ENCODE measurements at places on chromosomes 1 and 21.

- no peak for DNase-seq
Measured at GRCh38 chr1:157108448-157108847, 8.8 kb upstream of the ETV3L start.

DNA sequence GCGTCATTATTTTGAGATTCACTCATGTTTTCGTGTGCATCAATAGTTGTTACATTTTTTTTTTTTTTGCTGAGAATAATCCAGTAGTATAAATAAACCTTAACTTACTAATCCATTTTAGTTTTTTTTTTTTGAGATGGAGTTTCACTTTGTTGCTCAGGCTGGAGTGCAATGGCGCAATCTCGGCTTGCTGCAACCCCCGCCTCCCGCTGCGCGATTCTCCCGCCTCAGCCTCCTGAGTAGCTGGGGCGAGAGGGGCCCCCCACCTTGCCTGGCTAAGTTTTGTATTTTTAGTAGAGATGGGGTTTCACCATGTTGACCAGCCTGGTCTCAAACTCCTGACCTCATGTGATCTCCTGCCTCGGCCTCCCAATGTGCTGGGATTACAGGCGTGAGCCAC lies 66.0 kb downstream of the CTH start:
- DNase-seq = no peak

DNA sequence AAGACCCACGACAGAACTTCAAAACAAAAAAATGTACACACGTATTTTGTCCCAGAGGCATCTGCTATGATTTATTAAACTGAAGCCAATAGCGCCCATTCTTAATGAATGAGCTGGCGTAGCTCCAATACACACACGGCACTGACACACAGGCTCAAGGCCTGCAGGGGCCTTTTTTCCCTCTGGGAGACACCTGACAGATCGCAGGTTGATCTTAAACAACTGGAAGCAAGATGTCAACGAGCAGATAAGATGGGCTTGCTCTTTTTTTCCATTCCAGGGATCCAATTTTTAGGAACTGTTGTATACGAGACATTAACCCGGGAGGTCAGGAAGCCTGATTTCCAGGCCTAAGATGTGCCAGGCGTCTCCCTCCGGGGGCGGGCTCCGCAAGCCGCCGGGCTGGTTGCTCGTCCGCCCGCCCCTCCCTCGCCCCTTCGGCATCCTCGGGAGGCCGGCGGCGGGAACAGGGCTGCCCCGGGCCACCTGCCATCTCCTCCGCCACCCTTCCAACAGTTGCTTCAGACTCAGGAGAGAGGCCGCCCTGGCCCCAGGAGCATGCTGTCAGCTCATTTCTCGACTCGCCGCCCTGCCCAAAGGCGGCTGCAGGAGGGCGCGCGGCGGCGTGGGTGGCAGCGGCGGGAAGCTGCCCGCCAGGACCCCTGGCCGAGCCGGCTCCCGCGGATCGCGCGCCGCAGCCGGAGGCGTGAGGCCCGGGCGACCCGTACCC lies 735 bp downstream of the TTC13 start:
- DNase-seq = peak; percentile 20

DNA sequence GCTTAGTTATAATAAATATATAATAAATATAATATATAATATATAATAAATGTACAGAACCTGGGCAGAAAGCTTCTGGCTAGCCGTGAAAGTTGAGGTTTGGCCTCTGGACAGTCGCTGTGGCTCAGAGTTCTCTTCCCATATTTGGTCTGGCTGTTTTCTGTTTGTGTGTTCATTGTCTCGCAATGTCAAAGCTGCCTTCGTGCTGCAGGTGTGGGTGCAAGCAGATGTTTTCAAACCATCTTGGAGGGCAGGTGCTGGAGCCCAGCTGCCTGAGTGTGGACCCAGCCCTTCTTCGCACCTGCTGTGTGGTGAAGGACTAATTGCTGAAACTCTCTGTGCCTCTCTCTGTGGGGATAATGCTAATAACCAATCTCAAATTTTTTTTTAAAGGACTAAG lies 3.6 kb upstream of the CSTB start:
- DNase-seq = no peak

DNA sequence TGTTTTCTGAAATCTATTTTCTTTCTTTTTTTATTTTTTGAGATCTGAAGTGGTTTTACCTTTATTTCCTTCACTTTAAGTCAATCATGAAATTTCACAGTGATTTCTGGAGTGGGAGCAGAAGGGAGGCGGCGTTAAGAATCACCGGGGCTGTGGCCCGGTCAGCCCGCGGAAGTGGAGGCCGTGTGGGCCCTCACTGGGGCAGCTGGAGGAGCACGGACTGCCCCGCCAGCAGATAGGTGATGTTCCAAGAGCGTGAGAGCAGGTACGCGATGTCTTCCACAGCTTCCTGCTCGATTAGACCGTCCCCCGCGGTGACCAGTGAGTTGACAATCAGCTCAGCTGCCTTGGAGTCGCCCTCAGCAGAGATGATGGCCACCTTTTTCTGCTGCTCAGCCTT lies 10.6 kb upstream of the TP53BP2 start:
- no peak for DNase-seq

DNA sequence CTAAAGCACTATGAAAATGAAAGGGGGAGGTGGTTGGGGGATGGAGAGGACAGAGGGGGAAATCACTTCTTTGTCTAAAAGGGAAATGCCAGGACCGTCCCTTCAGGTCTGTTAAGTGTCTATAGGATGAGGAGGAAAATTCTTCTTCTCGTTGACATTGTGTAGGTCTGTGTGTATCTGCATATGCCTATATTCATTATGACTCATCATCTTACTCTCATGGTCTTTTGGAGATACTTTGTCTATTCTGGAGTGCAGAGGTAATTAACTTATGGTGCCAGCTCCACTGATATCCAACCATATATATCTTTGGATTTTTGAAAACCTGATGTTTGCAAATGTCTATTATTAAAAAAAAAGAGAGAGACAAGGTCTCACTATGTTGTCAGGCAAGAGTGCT lies 143.7 kb downstream of the PBX1 start:
- no peak for DNase-seq

DNA sequence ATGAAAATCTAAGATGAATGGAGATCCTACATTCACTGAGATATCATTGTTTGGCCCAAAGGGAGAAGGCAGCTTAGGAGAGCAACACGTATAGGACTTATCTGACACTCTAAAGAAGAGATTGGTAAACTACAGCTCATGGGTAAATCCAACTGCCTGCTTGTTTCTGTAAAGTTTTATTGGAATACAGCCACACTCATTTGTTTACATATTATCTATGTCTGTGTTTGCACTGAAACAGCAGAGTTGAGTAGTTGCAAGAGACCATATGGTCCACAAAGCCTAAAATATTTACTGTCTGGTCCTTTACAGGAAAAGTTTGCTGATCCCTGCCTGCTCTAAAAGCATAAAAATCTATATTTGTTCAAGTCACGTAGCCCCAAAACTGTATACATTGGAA lies 14.3 kb upstream of the LRRC53 start:
- no peak for DNase-seq

GRCh38 chr21:42622284-42622683 lies 31.1 kb upstream of the PDE9A start:
- DNase-seq = no peak

DNA sequence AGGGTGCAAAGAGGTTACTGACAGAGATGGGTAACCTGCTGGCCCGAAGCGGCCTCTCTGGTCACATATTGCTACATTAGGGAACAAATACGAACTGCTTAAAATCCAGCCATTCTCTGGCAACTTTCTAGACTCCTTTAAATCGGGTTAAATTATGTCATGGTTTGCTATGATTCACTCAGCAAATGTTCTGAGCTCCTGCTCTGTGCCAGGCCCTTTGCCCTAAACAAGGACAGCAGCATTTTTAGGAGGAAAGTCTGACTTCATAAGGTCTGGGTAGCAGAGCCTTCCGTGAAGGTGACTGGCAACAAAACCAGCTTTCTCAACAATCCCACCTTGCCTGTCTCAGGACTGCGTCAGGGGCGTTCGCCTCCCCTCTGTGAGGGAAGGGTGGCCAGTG lies 15.4 kb downstream of the ZP4 start:
- DNase-seq = no peak

GRCh38 chr1:2187619-2188018 lies 7.0 kb downstream of the FAAP20 start:
- no peak for DNase-seq

DNA sequence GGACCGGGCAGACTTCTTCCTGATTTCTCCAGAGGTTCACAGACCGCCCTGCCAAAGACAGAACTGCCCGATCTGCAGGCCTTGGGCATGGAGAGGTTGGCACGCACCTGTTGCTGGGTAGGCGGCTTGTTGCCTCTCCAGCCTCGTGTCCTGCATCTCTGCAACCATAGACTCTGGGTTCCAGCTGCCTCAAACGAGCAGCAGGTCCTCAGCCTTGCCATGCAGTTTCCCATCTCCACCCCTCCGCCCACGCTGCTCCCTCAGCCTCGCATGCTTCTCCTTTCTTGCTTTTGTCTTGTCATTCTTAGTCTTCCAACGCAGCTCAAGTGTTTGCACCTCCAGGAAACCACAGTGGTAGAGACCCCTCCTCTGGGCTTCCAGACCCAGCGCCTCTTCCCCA lies 126.2 kb downstream of the LACTBL1 start:
- DNase-seq = no peak

DNA sequence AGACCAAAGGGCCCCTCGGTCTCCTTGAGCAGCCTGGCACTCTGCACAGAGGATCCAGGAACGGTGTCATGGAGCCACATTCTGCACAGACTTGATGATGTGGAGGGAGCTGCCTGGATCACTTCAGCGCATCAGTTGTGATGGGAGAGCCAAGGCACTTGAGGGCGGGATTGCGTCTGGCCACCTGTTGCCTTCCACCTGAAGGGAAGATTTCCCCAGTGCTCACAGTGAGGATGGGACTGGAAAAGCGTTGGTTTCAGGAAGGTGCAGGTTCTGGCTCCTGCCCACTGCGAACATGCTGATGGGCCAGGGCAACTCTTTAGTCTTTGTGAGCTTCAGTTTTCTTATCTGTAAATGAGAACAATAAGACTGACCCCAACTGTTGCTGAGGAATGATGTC lies 2.6 kb downstream of the RER1 start:
- DNase-seq = no peak

DNA sequence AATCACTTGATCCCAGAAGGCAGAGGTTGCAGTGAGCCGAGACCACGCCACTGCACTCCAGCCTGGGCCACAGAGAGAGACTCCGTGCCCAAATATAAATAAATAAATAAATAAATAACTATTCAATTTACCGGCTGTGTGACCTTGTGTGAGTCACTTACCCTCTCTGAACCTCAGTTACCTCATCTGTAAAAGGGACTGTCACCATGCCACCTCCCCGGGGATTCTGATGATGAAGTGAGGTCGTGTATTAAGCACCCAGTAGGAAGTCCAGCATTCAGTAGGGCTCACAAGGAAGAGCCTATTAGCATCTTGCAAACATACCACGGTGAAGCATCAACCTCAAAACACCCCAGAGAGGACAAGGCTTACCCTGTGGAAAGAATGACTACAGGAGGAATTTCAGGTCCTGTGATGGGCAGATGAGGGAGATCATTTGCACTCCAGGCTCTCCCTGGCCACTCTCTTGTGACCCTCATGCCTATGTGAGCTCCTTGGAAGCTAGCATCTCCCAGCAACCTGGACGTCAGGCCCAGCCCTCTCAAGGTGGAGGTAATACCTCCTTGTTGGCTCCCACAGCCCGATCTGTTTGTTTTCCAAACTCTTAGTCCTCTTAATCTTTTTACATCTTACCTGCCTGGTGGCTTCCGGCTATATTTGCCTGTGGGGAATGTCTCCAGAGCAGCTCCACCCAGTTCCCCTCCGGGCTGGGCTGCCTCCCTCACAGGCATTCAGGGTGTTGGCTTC lies 7.6 kb upstream of the C1QA start:
- DNase-seq = no peak

GRCh38 chr1:111735858-111736544 lies 3.2 kb downstream of the INKA2 start:
- no peak for DNase-seq

DNA sequence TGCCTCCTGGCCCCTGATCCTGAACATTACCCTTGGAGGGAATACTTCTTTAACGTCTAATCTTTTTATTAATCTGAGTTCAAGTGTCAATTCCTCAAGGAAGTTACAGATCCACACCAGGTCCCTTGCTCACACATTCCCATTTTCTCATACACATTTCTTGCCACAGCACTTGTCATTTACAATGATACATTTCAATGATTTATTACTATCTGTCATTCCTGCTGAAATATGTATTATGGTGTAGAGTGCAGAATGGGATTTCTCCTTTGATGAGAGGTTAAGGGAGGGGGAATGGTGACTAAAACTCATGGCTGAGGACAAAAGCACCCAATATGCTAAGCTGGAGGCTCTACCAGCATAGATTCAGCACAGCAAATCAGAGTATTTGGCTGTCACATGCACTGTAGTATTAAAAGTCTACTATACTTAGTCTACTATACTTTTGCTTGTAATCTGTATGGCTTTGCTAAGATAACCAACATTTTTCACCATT lies 982.5 kb downstream of the TTLL7 start:
- no peak for DNase-seq

- DNase-seq = no peak
Measured at GRCh38 chr1:174990382-174990999, 9.3 kb upstream of the CACYBP start.

- DNase-seq = no peak
Measured at GRCh38 chr1:221913351-221913892, 171.5 kb upstream of the DUSP10 start.

GRCh38 chr1:235892734-235893413 lies 26.2 kb upstream of the LYST start:
- no peak for DNase-seq

DNA sequence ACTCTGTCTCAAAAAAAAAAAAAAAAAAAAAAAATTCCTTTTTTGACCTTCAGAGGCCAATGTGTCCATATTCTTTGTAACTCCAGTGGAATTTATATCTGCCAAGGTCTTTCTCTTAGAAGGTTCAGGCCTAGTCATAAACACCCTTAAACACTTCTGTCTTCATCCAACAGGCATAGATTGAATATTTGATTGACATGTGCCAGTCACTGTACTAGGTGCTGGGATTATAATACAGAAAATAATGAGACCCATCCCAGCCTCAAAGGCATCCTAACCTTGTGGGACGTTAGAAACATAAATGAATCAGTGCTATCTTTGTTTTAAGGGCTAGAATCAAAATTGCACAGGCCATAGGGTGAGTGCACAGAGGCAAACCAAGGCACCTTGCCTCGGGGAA lies 62.9 kb upstream of the SERBP1 start:
- DNase-seq = no peak

Measured in progenitor cell of endocrine pancreas (in vitro differentiated cells).